ENCODE measurements at places on chromosomes 2 and 18.
A peak's percentile ranks its signal among the peaks of the same experiment; 100 is the strongest.

DNA sequence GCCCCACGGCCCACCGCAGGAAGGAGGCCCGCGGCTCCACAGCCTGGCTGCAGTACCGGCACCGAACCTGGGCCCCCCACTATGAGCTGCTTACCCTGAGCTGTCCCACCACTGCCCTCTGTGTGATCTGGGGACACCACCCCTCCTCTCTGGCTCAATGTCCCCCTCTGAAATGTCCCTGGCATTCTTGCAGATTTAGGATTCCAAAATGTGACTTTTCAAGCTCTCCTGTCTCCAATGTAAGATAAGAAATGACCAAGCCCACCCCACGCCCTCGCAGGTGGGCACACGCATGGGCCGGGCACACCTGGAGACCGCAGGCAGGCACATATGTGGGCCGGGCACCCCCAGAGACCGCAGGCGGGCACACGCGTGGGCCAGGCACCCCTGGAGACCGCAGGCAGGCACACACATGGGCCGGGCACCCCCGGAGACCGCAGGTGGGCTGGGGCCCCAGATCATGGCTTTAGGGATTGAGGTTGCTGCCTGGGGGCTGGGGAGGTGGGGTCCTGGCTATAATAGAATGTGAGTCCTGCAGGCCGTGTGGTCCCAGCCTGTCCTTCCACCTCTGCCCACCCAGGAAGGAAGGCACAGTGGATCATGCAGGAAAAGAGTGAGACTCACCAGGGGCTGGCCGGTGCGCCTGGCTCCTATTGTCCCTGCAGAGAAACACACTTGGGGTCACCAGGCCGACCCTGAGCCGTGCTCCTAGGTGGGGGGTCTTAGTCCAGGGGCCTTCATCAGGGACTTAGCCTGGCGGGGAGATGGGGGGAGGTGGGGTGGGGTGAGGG, 7.2 kb downstream of the PDCD1 start:
- peak; percentile 14 for DNase-seq

GRCh38 chr2:219680958-219681693, 53.7 kb downstream of the SLC4A3 start:
- DNase-seq = no peak

GRCh38 chr2:150598383-150598782, 110.9 kb upstream of the RND3 start:
- no peak for DNase-seq

DNA sequence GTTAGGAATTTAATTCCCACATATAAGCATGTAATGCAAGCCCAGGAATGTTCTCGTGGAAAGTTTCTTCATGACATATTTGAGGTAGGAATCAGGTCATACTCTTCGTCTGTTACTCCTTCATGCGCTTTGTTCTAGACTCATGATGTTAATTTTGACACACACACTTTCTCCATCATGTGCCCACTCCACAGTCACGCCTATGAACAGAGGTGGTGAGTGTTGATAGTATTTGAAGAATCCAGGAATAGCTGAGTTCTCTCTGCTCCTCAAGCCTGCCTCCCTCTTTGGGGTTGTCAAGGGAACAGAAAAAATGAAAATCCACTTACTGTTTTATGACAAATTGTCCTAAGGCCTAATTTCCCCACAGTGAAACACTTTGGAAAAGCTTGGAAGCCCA, 117.3 kb upstream of the SERPINE2 start:
- no peak for DNase-seq
